Thyroid gland (tissue), 4 donors: ENCODE measurements at places on chromosomes 1 and 21. TPM values are rescaled to one million over a fixed set of nuclear protein-coding genes. Genes with fewer than 3 reads are reported as not detected.

GRCh38 chr1:103256490-103256889 lies 148.2 kb upstream of the COL11A1 start:
- no peaks in the 10 kb centered on the region for H3K27me3 ChIP-seq
- H3K4me3 ChIP-seq, result no peak overlapping the region
- H3K36me3 ChIP-seq, result no peaks in the 10 kb centered on the region
- no peak for DNase-seq
- H3K4me1 ChIP-seq, result no peaks in the 10 kb centered on the region

DNA sequence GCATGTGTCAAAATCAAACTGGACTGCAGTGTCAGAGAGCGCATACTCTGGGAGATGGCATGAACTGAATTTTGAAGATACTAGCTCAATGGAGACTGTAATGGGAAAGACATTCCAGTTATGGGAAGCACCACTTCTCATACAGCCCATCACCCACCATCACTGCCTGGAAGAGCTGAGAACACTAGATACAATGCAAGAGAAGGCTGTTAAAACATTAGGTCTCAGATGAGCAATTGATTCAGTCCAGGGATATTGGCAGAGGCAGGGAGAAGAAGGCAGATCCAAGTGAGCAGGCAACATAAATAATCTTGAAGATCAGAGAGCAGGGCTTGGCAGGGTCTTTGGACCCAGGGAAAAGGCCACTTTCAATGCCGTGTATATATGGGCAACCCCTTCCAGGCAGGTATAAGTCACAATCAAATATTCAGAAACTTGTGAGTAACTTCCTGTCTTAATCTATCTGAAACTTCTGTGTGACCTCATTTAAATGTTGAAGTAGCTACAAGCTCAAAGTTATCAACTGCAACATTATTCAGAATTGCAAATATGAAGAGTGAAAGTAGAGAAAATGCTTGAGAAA lies 290.3 kb upstream of the SGIP1 start:
- no peak overlapping the region for H3K4me3 ChIP-seq
- H3K4me1 ChIP-seq, result no peaks in the 10 kb centered on the region
- H3K36me3 ChIP-seq, result no peaks in the 10 kb centered on the region
- no peak overlapping the region for H3K27ac ChIP-seq
- no peaks in the 10 kb centered on the region for H3K27me3 ChIP-seq
- no peak for DNase-seq

FLG2 gene
- not detected for total RNA-seq

DNA sequence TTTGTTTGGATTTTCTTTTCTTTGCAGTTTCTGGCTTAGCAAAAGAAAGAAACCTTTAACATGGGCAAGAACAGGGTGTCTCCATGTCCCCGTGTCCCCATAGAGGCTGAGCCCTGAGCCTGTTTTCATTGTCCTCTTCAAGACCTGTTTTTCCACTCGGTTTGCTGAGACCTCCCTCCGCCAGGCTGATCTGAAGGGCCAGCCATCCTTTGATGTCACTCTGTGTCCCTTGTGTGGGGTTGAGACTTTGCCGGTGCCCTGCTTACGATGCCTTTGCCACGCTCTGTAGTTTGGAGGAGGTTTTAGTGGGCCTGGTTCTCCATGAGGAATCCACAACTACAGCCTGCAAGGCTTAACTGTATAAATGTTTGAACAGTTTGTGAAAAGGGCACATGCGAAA lies 23.8 kb downstream of the IFNGR2 start:
- no peak overlapping the region for H3K4me3 ChIP-seq
- DNase-seq, result peak; percentile 86
- H3K36me3 ChIP-seq, result peaks cover 38% of the 10 kb centered on the region
- H3K4me1 ChIP-seq, result peaks cover 31% of the 10 kb centered on the region
- H3K27ac ChIP-seq, result peak overlapping the region; percentile 7

DNA sequence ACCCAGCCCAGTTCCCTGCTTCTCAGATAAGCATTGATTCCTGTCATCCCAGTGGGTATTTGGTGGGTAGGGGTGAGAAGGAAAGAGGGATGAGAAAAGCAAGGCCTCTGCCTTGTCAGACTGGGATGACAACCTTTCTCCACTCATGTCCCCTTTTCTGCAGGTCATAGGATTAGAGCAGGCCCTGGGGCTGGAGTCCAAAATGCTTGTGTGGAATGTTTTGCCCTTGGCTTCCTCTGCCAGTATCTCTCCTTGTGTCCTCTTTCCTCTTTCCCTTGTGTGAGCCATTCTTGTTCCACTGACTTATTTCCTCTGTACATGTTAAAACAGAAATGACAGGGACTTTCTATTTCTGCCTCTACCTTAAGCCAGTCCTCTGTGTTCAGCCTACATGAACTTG lies 4.1 kb downstream of the ATP2B4 start:
- peak overlapping the region; percentile 30 for H3K27ac ChIP-seq
- no peak overlapping the region for H3K4me3 ChIP-seq
- H3K4me1 ChIP-seq, result peaks cover 31% of the 10 kb centered on the region
- peak; percentile 29 for DNase-seq
- H3K27me3 ChIP-seq, result no peaks in the 10 kb centered on the region
- H3K36me3 ChIP-seq, result no peaks in the 10 kb centered on the region

PODN gene
- total RNA-seq, result 125 TPM

HES4 gene
- 26.6 TPM for total RNA-seq

SNRPE gene
- 21.9 TPM for total RNA-seq

MSH4 gene
- total RNA-seq, result 0.40 TPM

GRCh38 chr1:236269439-236269838 lies 12.3 kb downstream of the ERO1B start:
- no peak overlapping the region for H3K27ac ChIP-seq
- peaks cover 14% of the 10 kb centered on the region for H3K36me3 ChIP-seq
- DNase-seq, result no peak
- no peaks in the 10 kb centered on the region for H3K27me3 ChIP-seq

SUSD4 gene
- 0.83 TPM for total RNA-seq

DNA sequence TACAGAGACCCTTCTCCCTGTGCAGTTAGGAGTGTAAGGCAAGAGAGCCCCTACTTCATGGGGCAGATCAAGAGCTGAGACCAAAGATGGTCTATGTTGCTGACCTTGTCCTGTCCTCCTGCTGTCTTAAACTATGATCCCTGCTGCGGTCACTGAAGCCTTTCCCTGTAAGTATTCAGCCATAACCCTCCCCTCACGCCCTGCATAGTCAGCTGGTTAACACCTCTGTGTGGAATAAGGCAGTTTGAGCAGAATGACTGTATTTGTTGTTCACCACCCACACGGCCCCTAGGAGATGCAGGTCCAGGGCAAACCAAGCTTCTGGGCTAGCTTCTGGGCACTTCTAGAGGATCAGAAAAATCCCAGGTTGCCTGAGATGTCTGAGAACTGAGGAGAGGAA lies 356 bp downstream of the TSPAN1 start:
- no peaks in the 10 kb centered on the region for H3K27me3 ChIP-seq
- no peak overlapping the region for H3K4me3 ChIP-seq
- peaks cover 60% of the 10 kb centered on the region for H3K4me1 ChIP-seq
- H3K36me3 ChIP-seq, result no peaks in the 10 kb centered on the region

GRCh38 chr1:115088871-115089419 lies 358 bp downstream of the TSPAN2 start:
- H3K27me3 ChIP-seq, result no peaks in the 10 kb centered on the region
- H3K36me3 ChIP-seq, result no peaks in the 10 kb centered on the region
- peaks cover 8% of the 10 kb centered on the region for H3K4me1 ChIP-seq
- peak overlapping the region; percentile 36 for H3K27ac ChIP-seq
- peak overlapping the region; percentile 37 for H3K4me3 ChIP-seq

RNU1-1 gene
- under 0.01 TPM for total RNA-seq

GRCh38 chr1:111453706-111454105 lies 4.4 kb downstream of the ATP5PB start:
- DNase-seq, result no peak
- H3K4me1 ChIP-seq, result peaks cover 19% of the 10 kb centered on the region
- no peak overlapping the region for H3K4me3 ChIP-seq
- H3K36me3 ChIP-seq, result peaks cover 24% of the 10 kb centered on the region

CGN gene
- 14.9 TPM for total RNA-seq

GRCh38 chr1:7681401-7681800 lies 89.7 kb upstream of the VAMP3 start:
- no peak for DNase-seq
- H3K4me3 ChIP-seq, result no peak overlapping the region
- H3K27ac ChIP-seq, result no peak overlapping the region
- H3K4me1 ChIP-seq, result peaks cover 4% of the 10 kb centered on the region
- H3K36me3 ChIP-seq, result no peaks in the 10 kb centered on the region

DNA sequence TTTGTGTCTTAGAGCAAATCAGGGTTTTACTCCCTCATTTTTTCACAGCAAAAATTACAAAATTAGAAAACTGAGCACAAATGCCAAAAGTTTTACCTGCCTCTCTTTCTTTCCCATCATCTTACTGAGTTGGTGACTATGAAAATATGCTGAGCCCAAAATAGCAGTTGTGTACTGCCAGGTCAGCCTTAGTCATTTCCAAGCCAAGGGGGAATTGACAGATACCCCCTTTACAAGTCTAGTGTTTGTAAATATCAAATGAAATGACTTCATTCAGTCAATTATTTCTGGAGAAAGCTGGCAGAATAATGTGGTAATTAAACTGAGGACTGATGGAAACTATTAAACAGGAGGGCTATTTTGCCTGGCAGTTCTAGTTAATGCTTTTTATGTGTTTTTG lies 11.4 kb upstream of the GORAB start:
- no peak overlapping the region for H3K4me3 ChIP-seq
- H3K27ac ChIP-seq, result no peak overlapping the region
- no peaks in the 10 kb centered on the region for H3K27me3 ChIP-seq
- DNase-seq, result no peak
- no peaks in the 10 kb centered on the region for H3K4me1 ChIP-seq

DARS2 gene
- 17.4 TPM for total RNA-seq

GRCh38 chr1:201773764-201774163 lies 55.2 kb upstream of the IPO9 start:
- H3K4me1 ChIP-seq, result no peaks in the 10 kb centered on the region
- H3K27me3 ChIP-seq, result no peaks in the 10 kb centered on the region
- H3K27ac ChIP-seq, result no peak overlapping the region

DNA sequence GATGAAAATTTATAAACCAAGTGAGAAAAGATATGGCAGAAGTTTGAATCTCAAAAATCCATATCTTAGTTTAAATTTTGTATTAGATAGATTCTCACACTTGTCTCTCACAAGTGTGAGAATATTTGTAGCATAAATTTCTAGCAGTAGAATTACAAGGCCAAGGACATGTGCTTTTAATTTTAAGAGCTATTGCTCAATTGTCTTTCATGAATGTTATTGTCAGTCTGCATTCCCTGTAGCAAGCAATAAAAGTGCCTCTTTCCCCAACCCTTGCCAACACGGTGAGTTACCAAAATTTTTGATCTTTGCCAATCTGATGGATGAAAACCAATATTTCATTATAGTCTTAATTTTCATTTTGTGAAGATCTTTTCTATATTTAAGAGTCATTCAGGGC lies 64.0 kb downstream of the CTH start:
- no peaks in the 10 kb centered on the region for H3K27me3 ChIP-seq
- no peak overlapping the region for H3K27ac ChIP-seq
- H3K36me3 ChIP-seq, result no peaks in the 10 kb centered on the region
- H3K4me1 ChIP-seq, result no peaks in the 10 kb centered on the region
- DNase-seq, result no peak

PLEKHN1 gene
- total RNA-seq, result not detected

DNA sequence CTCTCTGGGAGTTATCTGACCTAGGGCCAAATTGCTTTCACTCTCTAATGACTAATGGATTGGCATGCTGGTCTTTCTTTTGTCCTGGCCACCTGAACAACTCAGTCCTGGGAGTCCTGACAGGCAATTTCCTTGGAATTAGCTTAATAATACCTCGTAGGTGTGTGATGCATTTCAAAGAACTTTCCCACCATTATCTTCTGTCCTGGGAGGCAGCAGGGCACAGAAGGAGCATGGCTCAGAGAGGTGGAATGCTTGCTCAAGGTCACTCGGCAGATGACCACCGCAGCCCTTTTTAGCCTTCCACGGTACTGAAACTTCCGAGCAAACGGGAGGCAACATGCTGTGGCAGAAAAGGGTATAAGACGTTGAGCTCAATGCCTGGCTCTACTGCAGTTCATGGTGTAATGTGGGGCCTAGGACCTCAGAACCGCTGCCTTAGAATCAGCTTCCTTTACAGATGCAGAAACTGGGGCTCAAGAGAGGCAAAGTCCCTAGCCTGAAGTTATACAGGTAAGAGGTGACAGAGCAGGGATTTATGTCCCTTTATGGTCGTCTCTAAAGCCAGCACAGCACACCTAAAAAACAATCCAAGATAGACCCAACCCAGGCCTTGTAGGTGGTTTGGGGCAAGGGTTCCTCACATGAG lies 3.2 kb downstream of the ID3 start:
- H3K27ac ChIP-seq, result peak overlapping the region; percentile 96
- DNase-seq, result peak; percentile 43
- peaks cover 23% of the 10 kb centered on the region for H3K36me3 ChIP-seq
- peak overlapping the region; percentile 69 for H3K4me3 ChIP-seq
- H3K27me3 ChIP-seq, result no peaks in the 10 kb centered on the region

PEA15 gene
- 47.9 TPM for total RNA-seq

AIRE gene
- total RNA-seq, result not detected

DNA sequence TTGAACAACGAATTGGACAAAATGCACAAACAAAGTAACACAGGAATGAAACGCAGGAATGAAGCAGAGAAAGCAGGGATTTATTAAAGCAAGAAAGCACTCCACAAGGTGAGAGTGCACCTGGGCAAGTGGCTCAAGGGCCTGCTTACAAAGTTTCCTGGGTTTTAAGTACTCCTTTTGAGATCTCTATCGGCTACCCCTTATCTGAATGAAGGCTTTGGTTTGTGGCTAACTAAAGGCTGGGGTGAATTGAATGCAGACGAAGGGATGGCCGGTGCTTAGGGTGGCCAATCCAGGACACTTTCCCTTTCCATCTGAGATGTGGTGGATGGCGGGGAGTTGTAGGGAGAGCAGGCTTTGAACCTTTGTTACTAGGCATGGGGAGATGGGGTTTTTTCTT lies 151.4 kb upstream of the KIAA0040 start:
- DNase-seq, result peak; percentile 14
- H3K36me3 ChIP-seq, result no peaks in the 10 kb centered on the region
- H3K27me3 ChIP-seq, result no peaks in the 10 kb centered on the region
- H3K4me1 ChIP-seq, result no peaks in the 10 kb centered on the region

- no peaks in the 10 kb centered on the region for H3K36me3 ChIP-seq
- H3K27me3 ChIP-seq, result no peaks in the 10 kb centered on the region
- H3K27ac ChIP-seq, result no peak overlapping the region
- H3K4me3 ChIP-seq, result no peak overlapping the region
- no peak for DNase-seq
- no peaks in the 10 kb centered on the region for H3K4me1 ChIP-seq
Observed at GRCh38 chr21:42021371-42022090, 11.4 kb upstream of the ZBTB21 start.

SLAMF1 gene
- 0.33 TPM for total RNA-seq

ADAMTSL4 gene
- 15.7 TPM for total RNA-seq

- no peaks in the 10 kb centered on the region for H3K4me1 ChIP-seq
- DNase-seq, result no peak
- no peaks in the 10 kb centered on the region for H3K36me3 ChIP-seq
- H3K27me3 ChIP-seq, result no peaks in the 10 kb centered on the region
- no peak overlapping the region for H3K4me3 ChIP-seq
Observed at GRCh38 chr1:65079941-65080340, 68.1 kb upstream of the AK4 start.

OLIG2 gene
- total RNA-seq, result 0.11 TPM

GRCh38 chr1:84117868-84118267 lies 26.2 kb upstream of the PRKACB start:
- H3K4me3 ChIP-seq, result no peak overlapping the region
- no peak overlapping the region for H3K27ac ChIP-seq
- no peaks in the 10 kb centered on the region for H3K27me3 ChIP-seq
- no peaks in the 10 kb centered on the region for H3K36me3 ChIP-seq
- no peak for DNase-seq
- H3K4me1 ChIP-seq, result no peaks in the 10 kb centered on the region

GRCh38 chr1:69271587-69272125 lies 296.1 kb upstream of the LRRC7 start:
- no peaks in the 10 kb centered on the region for H3K36me3 ChIP-seq
- no peak overlapping the region for H3K27ac ChIP-seq
- H3K4me3 ChIP-seq, result no peak overlapping the region

- no peaks in the 10 kb centered on the region for H3K36me3 ChIP-seq
- DNase-seq, result peak; percentile 21
- no peak overlapping the region for H3K4me3 ChIP-seq
- H3K27ac ChIP-seq, result peak overlapping the region; percentile 98
Observed at GRCh38 chr1:171743081-171743870, 1.4 kb upstream of the VAMP4 start.
